ENCODE measurements at places on chromosomes 2 and 18.

GRCh38 chr2:1923541-1923940 lies 179.2 kb upstream of the PXDN start:
- DNase-seq: no peak

DNA sequence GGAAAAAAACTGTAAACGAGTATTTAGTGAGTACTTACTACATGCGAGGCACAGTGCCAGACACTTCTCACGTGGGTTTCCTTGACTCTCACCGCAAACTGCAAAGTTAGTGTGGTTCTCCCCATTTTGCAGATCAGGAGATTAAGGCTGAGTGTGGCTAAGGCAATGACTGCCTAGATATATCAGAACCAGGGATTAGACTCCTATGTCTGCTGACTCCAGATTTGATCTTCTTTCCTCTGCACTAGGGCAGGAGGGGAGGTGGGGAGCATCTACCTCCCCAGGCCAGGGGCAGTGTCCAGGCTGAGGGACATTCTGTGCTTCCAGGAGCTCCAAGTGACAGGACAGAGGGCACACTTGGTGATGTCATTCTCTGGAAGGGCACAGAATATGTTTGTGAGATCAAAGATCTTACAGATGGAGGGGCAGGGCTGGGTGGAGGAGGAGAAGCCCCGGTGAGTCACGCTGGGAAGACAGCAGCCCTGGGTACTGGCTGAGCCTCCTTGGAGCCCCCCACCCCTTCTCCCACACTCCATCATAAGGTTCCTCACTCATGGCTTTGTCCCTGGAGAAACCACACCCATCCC lies 92.4 kb downstream of the RHOB start:
- no peak for DNase-seq

- DNase-seq: no peak
These were observed 321.1 kb downstream of the SATB2 start for GRCh38 chr2:199136681-199137080.

- no peak for DNase-seq
These were observed 116.6 kb downstream of the MTX2 start for GRCh38 chr2:176385838-176386237.

DNA sequence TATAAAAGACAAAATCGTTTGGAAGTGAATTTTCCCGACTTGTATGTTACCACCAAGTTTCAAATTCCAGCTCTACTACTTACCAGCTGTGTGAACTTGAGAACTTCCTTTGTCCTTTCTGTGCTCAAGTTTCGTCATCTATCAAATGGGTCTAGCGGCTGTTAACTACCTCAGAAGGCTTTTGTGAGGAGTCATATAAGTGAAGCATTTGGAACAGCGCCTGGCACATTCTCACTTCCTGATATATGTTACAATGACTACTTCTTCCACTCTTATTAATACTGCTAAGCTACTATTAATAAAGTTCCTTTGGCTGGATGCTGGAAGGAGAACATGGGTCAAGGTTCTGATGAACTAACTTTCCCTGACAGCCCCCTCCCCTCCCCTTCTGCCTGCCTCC lies 104.5 kb downstream of the MEIS1 start:
- no peak for DNase-seq

- DNase-seq: no peak
These were observed 321.5 kb downstream of the XIRP2 start for GRCh38 chr2:167209784-167210183.

GRCh38 chr2:46942143-46942526 lies 26.5 kb upstream of the MCFD2 start:
- peak; percentile 56 for DNase-seq

- no peak for DNase-seq
These were observed 32.5 kb upstream of the FOSL2 start for GRCh38 chr2:28360058-28360717.

DNA sequence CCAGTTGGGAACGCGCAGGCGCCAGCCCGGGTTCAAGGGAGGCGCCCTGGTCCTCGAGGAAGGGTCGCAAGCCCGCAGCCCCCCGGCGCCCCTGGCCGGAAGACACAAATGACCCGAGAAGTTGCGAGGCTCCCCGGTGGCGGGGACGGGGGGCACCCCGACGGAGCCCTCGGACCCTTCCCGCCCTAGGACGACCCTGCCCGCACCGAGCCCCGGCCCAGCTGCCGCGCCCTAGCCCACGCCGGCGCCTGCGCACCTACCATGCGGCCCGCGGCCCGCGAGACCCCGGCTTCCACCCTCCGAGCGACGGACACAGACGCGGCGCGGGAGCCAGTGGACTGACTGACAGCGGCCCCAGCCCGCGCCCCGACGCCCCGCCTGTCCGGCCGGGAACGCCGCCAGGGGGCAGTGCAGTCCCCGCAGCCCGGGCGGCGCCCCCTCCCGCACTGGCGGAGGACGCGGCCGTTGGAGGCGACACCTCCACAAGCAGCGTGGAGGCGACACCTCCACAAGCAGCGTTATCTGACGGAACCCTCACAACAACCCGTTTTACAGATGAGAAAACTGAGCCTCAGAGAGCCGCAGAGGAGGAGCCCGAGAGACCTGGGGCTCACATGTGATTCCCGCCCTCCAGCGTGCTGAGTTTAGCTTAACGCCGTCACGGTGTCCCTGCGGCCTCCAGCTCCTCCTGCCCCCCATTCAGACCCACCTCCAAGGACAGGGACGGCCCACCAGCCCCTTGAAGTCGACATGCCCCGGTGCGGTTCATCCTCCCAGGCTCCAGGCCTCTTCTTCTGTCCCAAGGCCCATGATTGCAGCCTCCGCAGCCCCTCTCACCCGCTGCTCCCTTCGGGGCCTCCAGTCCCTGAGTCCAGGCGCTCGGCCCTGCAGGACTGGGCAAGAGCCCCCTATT lies at the start of gene NMUR1:
Gene NMUR1, minus strand, starts transcription at position 347 of the 913 bp plus-strand sequence. Its CDS starts 84 bp downstream, at position 263.
- DNase-seq: peak; percentile 55

DNA sequence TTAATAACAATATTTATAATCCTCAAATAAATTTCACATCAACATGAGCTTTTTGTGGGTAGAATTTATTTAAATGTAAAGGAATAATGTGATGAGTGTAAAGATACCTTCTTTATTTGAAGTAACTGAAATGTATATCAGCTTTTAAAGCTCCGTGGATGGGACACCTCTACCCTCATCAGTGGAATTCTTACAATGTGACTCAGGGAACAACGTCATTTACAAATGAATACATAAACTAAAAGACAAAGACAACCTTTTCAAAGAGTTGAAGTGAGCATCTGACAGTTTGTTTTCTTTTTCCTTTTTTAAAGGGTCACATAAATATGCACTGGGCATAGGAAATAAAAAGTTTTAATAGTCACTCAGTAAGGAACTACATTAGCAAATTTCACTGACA lies 1127.0 kb upstream of the CRIM1 start:
- DNase-seq: no peak

DNA sequence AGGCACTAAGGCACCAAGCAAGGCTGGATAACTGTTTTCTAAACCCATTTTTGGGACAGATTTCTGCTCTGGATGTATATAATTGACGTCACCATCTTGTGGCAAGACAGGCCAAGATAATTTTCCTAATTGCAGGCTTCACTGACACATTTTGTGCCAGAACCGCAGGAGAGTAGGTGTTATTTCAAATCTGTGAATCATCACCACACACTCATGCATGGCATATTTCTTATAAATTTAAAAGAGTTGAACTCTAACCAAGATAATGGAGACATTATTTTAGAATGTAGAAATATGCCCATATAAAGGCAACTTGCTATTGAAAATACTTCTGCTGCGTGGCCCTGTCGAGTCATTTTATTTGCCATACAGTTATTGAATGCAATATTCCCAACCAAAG lies 68.3 kb upstream of the ACYP2 start:
- no peak for DNase-seq

DNA sequence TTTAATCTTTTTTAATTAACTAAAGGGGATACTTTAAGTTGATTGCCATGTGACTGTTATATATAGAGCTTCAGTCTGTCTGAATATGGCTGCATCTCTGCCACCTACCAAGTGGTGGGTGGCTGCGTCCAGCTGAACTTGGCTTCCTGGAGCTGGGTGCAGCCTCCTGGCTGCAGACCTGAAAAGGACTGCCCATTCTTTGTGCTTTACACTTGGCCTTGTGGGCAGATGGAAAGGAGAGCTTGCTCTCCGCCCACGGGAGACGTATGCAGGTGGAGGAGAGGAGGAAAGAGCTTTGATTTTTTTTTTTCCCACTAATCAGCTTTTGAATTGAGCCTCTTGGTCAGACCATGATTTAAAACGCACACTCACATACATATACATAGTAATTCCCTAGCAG lies 34.7 kb downstream of the NCK2 start:
- DNase-seq: no peak

DNA sequence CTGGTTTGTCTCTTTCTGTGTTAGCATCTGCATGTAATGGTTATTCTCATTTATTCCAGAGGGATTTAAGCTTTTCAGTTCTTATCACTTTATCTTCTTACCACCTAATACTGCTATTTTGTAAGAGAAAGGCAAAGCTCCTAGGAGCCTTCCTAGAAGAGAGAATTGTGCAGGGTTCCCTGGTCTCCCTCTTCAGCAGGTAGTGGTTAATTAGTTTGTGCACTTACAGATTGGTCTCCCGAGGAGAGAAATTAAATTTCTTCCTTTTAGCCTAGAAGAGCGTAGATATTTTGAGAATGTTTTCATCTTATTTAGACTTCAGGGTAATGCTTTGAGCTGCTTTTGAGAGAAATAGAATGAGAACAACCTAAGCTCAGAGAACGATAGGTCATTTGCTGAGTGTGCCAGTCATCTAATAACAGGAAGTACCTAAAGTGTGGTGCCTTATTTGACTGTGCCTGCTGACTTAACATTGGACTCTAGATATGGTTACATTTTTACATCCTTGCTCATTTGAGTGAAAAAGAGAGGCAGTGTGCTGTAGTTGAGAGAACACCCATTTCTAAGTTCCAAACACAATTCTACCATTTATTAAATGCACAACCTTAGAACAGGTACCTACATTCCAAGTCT lies 651.4 kb downstream of the STK39 start:
- DNase-seq: no peak

DNA sequence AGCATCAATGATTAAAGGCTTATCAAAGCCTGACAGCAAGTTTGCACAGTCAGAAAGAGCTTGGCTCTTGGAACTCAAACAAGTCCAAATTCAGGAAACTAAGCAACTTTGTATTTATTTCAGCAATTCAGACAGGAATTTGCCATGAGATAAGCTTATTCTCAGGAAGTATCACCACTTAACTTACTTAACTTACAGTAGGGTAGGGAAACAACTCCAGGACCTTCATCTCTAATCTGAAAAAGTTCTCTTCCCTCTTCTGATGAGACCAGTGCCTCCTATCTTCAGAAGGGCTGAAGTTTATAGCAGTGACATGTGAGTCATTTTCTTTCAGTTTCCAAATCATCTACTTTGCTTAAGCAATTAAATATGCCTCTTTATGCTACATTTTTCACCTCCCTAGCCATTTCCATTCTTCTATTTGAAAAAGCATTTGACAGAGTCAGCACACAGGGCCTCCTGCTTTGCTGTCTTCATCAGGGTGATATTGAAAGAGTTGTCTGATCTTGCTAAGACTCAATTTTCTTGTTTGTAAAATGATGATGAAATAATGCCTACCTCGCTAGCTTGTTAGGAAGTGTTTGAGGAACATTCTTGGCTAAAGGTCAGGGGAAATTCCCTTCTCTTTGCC lies 389.5 kb downstream of the RND3 start:
- no peak for DNase-seq

GRCh38 chr2:146260551-146260950 lies 1584.3 kb upstream of the ACVR2A start:
- no peak for DNase-seq

DNA sequence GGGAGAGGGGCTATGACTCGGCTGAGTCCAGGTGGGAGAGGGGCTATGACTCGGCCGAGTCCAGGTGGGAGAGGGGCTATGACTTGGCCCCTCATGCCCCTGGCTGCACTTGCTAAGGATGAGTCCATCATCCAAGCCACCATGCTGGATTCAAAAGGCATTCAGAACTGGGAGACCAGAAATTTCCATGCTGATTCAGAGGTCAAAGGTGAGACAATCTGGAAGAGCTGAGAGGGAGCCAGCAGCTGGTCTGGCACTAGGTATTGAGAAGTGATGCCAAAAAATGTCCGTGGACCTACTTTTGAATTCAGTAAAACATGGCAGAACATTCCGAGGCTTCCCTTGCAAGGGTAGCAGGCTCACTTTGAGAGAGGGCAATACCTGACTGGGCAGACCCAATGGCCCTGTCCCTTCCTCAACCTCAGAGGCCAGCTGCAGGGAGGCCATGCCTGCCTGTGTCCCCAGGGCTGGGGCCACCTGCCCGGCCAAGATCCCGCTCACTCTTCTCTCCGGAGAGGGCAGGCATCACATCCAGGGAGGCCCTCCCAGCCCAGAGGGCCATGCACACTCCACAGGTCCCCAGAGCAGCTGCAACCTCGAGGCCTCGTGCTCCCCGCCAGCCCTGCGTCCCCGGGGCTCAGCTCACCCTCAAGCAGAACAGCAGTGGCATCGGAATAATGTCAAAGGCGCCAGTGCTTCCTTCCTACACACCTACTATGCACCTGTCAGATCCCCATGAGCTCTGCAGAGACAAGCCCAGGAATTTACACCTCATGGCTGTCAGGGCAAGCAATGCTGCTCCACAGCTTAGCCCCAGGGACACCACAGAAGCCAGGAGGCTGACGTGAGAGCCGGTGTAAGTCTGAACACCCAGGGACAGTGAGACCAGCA lies 80.2 kb upstream of the GPC1 start:
- DNase-seq: no peak

- DNase-seq: no peak
These were observed 68.0 kb upstream of the KLF7 start for GRCh38 chr2:207233731-207234130.

- DNase-seq: no peak
These were observed 80.2 kb upstream of the PKDCC start for GRCh38 chr2:41967476-41968181.

GRCh38 chr18:73235491-73235890 lies 367.7 kb upstream of the NETO1 start:
- DNase-seq: no peak

GRCh38 chr2:72689579-72690195 lies 136.1 kb downstream of the EXOC6B start:
- no peak for DNase-seq

DNA sequence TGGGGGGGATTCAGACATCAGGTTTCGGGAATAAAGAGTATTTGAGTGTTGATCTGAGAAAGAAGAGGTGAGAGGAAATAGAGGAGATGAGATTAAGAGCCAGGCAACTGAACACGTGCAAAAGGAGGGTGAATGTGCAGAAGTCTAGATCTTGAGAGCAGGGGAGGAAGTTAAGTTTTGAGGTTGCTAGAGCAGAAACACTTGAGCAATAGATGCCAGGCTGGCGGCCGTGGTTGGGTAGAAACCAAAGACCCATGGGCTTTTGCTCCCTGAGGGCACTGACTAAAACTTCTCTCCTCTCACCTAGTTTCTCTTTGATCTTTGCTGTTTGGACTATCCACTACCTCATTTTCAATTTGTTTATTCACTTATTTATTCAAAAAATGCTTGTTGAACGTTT lies 116.0 kb downstream of the CDC42EP3 start:
- DNase-seq: no peak

GRCh38 chr2:238320648-238321281 lies 447 bp downstream of the TRAF3IP1 start:
- peak; percentile 2 for DNase-seq

- DNase-seq: no peak
These were observed 27.0 kb downstream of the TMEM200C start for GRCh38 chr18:5868218-5868854.

DNA sequence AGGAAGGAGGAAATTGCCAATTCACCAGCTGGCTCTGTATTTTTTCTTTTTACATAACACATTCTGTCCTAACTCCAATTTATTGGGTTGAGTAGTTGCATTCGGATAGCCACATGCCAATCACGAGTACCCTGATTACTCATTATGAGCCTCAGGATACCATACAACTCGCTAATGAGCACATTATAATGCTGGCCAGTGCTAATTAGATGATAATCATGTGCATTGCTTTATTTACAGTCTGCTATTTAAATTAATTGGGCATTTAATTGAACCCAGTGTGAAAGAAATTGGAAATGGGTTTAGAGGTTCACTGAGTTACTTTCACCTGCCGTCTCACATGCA lies 15.2 kb downstream of the G6PC2 start:
- DNase-seq: no peak

All from stimulated activated CD4-positive, alpha-beta T cell treated with anti-CD3 and anti-CD28 coated beads, TNF-alpha, amount 100 ng/mL, for 4 hours (primary cell).